Head of caudate nucleus (tissue), 42 donors: ENCODE measurements at places on chromosomes 2 and 18.

DNA sequence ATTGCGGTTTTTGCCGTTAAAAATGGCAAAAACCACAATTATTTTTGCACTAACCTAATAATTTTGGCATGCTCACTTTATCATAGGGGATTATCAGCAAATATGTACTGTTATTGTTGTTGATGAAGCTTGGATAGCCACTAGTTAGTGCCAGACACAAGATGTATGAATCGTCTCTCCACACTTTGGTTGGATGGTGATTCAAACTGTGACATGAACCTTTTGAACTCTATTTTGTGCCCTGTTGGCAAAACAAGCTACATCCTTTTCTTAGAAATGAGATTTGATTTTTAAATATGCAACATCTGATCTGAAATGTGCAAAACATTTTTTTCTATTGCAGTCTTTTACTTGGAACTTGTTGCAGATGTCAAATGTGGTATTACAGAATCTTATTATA is 48.8 kb upstream of the DTNB start:
- DNase-seq, result no peak

DNA sequence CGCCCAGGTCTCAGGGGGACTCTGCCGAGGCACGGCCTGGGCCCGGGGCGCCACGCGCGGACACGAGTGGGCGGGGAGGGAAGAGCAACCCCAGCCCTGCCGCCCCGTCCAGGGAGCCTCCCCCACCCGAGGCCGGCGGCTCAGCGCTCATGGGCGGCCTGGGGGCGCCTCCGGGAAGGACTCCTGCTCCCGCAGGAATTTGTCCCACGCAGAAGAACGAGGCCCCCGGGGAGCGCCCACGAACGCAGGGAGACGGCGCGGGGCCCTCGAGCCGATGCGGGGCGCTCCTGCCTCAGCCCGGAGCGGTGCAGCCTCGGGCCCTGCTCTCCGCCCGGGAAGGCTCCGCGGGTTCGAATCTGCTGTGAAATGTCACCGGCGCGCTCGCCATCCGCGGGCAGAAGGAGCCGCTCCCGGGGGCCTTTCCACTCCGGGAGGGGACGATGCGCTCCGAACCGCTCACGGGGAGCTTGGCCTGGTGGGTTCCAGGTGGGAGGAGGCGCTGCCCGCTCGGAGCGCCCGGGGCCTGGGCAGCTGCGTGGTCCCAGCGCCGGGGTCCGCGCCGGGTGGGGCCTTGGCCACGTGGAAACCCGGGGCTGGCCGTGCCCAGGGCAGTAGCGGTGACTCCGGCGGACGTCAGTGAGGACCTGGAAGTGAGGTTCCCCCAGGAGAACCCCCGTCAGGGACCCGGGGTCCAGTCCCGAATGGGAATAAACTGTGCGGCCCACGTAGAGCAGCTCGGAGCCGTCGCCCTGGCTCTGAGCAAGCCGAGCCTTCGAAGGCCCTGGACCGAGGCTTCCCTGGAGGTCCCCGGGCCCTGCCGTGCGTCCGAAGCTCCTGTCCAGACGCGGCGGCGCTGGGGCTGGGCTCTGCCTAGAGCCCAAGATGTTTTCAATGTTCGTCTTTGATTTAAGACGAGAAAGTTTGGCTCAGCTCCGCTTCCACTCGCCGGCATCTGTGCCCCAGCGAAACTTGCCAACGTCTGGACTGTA is 41.4 kb upstream of the CTDP1 start:
- DNase-seq, result no peak

- DNase-seq, result no peak
Measured at GRCh38 chr18:56987236-56987635, 159.7 kb upstream of the BOD1L2 start.

- no peak for DNase-seq
Measured at GRCh38 chr2:190582736-190583506, 48.4 kb upstream of the NEMP2 start.

GRCh38 chr2:165877565-165878550 is 75.7 kb downstream of the TTC21B start:
- no peak for DNase-seq
